ENCODE measurements at places on chromosomes 4 and X.
A peak's percentile ranks its signal among the peaks of the same experiment; 100 is the strongest.

DNA sequence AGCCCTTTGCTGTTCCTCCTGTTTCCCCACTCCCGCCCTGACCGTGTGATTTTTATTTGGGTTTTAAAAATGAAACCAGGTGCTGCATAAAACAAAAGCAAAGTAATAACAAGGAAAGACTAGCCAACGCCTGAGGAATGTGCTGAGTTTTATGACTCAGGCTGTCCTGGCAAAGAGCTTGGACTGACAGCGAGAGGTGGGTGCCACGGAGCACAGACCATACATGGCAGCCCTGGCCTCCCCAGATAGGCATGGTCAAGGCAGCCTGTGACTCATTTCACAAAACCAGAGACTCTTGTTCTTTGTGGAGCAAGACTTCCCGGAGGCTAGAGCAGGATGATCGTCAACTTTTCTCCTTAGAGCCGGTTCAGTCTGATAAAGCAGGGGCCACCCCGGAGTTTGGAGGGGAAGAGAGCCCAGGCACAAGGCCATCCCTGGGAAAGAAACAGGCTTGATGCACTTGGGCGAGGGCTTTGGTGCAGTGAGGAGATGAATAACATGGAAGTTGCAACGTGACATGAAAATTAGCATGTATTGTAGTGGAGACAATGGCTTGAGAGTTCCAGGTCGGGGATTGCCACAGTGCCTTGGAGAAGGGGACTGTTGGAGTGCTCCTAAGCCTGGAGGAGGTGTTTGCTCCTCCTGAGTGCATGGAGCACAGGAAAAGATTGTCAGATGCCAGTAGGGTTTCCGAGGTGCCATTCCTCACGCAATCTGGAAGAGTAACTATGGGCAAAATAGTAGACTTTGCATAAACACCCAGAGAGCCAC, 54.8 kb downstream of the C4orf51 start:
- no peak for DNase-seq

GRCh38 chrX:47297874-47298273, 65.1 kb downstream of the USP11 start:
- no peak for DNase-seq

- no peak for DNase-seq
Observed at GRCh38 chr4:121304893-121305292, 75.9 kb downstream of the QRFPR start.

DNA sequence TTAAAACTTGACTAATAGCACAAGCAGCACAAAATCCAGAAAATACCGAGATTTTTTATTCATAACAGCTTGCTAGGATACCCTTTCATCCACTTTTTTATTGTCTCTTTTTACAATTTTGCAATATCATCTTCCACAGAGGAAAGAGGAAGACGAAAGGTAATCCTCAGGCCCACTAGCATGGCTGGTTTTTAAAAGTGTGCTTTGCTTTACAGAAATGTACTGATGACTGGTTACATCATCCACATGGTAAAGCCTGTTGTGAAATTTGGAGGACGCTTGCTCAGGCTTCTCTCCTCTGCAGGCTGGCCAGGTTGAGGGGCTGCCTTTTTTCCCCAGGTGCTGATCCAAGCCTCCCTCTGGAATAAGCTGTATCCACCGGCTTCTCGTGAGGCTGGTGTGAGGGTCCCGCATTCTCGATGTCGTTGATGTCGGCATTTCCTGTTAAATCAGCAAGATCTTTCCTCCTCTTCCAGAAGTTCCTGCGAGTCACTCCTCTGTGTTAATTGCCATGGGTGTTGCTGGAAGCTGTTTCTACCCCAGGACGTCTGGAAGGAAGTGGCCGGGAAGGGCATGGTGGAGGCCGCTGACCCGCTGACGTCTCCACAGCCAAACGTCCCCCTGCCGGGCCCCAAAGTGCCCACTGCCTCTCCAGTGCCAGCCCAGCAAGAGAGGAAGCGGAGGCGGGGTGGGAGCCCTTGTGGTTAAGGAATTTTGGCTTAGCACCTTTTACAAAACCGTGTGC, 5.8 kb upstream of the DGKQ start:
- no peak for DNase-seq

DNA sequence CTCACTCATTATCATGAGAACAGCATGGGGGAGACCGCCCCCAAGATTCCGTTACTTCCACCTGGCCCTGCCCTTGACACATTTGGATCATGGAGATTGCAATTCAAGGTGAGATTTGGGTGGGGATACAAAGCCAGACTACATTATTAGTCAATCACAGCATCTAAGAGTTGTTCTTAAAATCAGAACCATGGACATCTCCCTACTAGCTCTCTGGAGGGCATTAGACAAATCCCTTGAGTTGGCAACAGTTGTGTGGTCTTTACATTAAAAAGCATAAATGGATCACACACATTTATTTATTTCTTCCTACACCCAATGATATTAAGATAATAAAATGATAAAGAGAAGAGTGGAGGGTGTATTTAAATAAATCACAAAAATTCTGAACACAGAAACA, 262.8 kb upstream of the VCX start:
- peak; percentile 23 for DNase-seq

GRCh38 chr4:132240081-132240480, 909.0 kb upstream of the PCDH10 start:
- no peak for DNase-seq

GRCh38 chrX:106874075-106874474, 29.1 kb downstream of the RIPPLY1 start:
- DNase-seq: no peak

DNA sequence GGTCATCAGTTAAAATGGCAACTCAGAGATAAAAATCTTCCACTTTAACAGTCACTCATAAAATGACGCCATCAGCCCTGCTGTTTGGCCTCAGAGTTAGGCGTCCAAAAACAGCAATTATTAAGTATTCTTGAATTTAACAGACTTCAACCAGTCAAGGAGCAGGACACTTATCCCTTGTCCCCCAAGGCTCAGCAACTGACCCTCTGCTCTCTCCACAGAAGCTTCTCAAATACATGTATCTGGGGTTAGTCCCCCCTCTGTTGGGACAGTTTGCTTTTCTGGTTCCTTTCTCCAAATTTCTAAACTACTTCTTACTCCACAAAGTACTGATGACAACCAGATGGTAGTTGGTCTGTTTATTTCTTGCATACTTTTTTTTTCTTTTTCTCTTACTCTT, 54.4 kb downstream of the SOD3 start:
- DNase-seq: no peak

- DNase-seq: no peak
Observed at GRCh38 chr4:59127743-59128142, 2017.6 kb upstream of the IGFBP7 start.

Data from T47D (cell line).